ENCODE measurements at places on chromosomes 16 and 17. TPM values are rescaled to one million over a fixed set of nuclear protein-coding genes. Genes with fewer than 3 reads are reported as not detected.

Gene MYLK3
- total RNA-seq, result 1.4 TPM

Gene GPRC5C
- total RNA-seq, result 2.3 TPM

Gene CCDC40
- total RNA-seq, result 6.2 TPM

Gene OSGIN1
- 32.7 TPM for total RNA-seq

Gene VAT1L
- total RNA-seq, result 0.15 TPM

Gene PTX4
- 0.34 TPM for total RNA-seq

Gene CNTNAP4
- not detected for total RNA-seq

Gene TMEM238L
- not detected for total RNA-seq

Gene CSH1
- not detected for total RNA-seq

Gene GPR179
- total RNA-seq, result not detected

Gene MYL4
- not detected for total RNA-seq

Gene NUFIP2
- total RNA-seq, result 67.2 TPM

Gene NPIPB6
- total RNA-seq, result 3.3 TPM

Gene WNT3
- 0.67 TPM for total RNA-seq

Gene FUS
- total RNA-seq, result 41.1 TPM

Gene GDPD1
- 2.6 TPM for total RNA-seq

Gene CENPX
- 55.8 TPM for total RNA-seq

Gene C17orf78
- total RNA-seq, result not detected

Gene RAPGEFL1
- 2.8 TPM for total RNA-seq

Gene SGSH
- total RNA-seq, result 22.0 TPM

Gene GLOD4
- 48.0 TPM for total RNA-seq

Gene ABCC11
- not detected for total RNA-seq

Gene SP2
- total RNA-seq, result 3.8 TPM

All from melanocyte of skin (primary cell).